ENCODE measurements at places on chromosomes 12 and 14.

DNA sequence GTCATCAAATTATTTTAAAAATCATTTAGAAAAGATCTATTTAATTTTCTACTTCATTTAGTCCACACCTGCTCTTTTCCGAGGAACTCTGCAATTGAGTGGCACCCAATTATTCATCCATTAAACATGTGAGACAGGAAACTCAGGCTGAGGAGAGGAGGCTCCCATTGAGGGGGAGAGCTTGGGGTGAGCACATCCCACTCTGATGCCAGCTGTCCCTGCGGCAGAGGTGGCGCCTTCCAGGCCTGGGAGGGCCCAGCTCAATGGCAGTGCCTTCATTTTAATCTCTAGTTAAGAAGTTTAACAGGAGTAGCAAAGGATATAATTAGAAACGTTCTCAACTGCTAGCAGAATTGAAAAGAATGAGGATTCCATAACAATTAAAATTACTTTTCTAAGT is 92.0 kb downstream of the ITPR2 start:
- no peak for DNase-seq

DNA sequence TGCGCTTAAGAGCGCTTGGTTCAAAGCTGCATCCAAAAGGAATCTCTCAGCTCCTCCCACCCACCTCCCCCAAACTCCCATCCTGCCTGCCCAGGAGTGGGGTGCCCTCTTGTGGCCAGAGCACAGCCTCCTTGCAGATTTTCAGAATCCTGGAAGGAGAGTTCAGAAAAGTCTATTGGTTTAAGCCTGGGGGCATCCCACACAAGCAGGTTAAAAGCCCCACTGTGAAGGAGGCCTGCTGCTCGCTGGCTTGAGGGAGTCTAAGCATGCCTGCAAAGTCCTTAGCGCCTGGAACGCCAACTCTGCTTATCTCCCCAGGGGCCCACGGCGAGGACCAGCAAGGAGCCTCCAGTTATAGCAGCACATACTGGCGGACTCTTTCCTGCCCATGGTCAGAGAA is 297.1 kb downstream of the KSR2 start:
- DNase-seq: no peak

- DNase-seq: no peak
These were observed 386.8 kb downstream of the TMEM121 start for GRCh38 chr14:105913221-105913620.

GRCh38 chr12:63909746-63910145 is 65.2 kb downstream of the SRGAP1 start:
- DNase-seq: no peak
